ENCODE measurements at places on chromosomes 11 and 22.

DNA sequence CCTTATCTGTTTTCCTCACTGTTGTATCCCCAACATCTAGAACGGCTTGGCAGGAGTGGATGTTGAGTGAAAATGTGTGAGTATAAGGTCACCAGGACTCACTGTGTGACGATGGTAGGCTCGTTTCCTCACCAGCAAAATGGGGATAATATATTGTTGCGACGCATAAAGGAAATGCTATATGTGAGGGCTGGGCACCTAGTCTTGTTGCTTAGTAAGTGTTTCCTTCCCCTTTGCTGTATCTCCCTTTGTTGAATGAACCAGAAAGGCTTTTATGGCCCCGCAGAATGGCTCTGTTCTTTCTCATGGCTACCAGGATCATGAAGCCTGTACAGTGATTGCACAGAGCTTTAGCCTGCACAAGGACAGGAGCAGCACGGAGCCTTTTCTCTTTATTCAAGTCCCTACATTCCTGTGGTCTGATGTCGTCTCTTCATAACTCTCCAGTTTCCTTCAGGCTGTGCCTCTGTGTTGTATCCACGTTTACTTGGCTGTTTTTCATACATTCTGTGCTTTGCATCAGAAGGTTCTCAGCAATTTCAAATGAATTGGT is 5.4 kb downstream of the TNRC6B start:
- no peak for DNase-seq

GRCh38 chr11:62208785-62209144 is 292 bp downstream of the SCGB2A1 start:
- DNase-seq = no peak

DNA sequence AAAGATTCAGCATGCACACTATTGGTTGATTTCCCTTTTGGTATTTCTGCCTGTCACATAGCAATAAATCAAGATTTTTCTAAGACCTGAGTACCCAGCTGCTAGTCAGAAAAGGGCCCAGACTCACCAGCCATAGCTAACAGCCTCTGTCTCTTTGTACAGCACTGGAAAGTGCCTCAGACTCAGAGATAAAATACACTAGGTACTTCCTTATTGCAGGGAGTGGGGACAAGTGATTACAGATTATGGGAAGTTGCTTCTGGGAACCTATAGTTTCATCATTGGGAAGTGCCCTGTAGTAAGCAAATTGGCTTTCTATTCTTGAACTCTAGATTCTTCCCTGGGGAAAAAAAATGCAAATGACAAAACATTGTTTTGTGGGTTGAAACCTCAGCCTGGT is at the start of gene CASP5:
TSS of gene CASP5 (minus strand) at position 166 of the 400 bp plus-strand sequence. CDS start at position 134, 32 bp downstream.
- DNase-seq = no peak

DNA sequence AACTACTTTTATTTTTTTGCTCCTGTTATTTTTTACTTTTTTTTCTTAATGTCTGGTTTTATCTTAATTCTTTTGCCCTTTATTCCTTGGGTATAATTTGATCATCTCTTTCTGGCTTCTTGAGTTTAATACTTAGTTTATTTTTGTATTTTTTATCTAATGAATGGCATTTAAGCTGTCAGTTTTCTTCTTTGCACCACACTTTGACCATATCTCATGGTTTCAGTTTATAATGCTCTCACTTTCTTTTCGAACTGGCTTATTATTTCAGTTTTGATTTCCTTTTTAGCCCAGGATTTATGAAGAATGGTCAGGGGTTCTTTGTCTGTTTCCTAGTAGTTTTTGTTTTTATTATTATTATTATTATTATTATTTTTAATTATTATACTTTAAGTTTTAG is 48.3 kb downstream of the QSER1 start:
- DNase-seq = no peak

DNA sequence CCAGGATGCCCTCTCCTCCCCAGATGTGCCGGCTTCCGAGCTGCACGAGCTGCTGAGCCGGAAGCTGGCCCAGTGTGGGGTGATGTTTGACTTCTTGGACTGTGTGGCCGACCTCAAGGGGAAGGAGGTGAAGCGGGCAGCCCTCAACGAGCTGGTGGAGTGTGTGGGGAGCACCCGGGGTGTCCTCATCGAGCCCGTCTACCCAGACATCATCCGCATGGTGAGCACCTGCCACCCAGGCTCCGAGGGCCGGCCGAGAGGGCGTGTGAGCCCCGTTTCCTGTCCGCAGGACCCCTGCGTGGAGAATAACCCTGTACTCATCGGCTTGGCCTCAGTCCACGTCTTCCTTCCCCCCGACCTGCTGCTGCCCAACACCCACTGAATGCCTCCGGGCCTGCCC is 2.2 kb downstream of the PPP2R5B start:
- DNase-seq = no peak

- DNase-seq = no peak
These were observed 1276.1 kb downstream of the LRRC4C start for GRCh38 chr11:40183073-40184064.

DNA sequence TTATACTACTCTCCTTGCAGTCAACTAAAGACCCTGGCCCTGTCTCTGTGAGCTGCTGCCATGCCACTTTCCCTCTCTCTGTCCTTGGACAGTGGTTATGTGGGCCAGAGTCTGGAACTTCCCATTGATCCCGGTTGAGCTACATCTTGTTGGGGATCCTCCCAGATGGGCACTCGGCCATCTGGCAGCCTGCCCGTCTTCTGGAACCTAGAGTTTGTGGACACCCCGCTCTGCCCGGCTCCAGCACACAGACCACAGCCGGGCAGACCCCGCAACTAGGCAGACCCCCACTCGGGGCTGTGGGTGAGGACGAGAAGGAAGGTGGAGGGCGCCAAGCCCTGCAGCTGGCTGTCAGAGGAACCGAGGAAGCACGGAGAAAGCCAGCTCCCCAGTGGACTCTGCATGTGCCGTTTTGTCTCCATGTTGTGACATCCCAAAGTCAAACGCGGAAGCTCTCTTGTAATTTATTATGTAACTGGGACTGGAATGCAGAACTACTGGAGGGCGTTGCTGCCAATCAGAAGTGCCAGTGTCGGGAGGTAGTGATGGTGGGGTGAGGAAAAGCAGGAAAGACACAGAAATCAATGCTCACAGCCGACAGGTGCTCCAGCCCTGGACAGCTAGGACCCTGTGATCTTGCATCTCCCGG is 207.7 kb downstream of the CEP164 start:
- no peak for DNase-seq

GRCh38 chr11:110100476-110101240 is 7.5 kb downstream of the ZC3H12C start:
- DNase-seq = no peak

GRCh38 chr11:21650961-21651360 is 541.9 kb upstream of the ANO5 start:
- no peak for DNase-seq

GRCh38 chr11:7584910-7585309 is 71.1 kb downstream of the PPFIBP2 start:
- no peak for DNase-seq

DNA sequence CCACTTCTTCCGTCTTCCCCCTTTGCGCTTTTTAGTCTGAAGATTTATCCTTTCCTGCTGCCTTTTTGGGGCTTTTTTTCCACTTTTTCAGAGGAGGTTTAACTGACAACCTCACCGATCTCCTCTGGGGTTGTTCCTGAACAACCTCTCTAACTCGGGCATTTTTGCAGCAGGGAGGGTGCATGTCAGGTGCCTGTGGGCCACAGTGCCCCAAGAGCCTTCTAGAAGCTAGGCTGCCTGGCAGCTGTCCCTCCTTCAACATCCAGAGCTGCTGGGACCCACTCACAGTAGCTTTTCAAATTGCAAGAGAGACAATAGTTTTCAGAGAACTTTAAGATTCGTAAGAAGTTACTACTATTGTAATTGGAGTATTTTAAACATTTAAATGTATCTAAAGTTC is 1112.4 kb upstream of the CNTN5 start:
- no peak for DNase-seq

- no peak for DNase-seq
These were observed 245.5 kb downstream of the BRD1 start for GRCh38 chr22:49582181-49582580.

- DNase-seq = no peak
These were observed 9.7 kb downstream of the ASCL2 start for GRCh38 chr11:2260491-2261364.

GRCh38 chr11:121762820-121763219 is 310.1 kb upstream of the SORL1-AS1 start:
- peak; percentile 70 for DNase-seq

DNA sequence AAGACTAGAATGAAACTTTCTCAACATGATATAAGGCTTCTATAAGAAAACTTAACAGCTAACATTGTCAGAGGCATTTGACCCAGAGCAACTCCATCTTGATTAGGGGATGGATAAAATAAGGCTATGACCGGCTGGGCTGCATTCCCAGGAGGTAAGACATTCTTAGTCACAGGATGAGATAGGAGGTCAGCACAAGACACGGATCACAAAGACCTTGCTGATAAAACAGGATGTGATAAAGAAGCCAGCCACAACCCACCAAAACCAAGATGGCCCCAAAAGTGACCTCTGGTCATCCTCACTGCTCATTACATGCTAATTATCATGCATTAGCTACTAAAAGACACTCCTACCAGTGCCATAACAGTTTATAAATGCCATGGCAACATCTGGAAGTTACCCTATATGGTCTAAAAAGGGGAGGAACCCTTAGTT is 135.2 kb downstream of the TTC28 start:
- DNase-seq = no peak

DNA sequence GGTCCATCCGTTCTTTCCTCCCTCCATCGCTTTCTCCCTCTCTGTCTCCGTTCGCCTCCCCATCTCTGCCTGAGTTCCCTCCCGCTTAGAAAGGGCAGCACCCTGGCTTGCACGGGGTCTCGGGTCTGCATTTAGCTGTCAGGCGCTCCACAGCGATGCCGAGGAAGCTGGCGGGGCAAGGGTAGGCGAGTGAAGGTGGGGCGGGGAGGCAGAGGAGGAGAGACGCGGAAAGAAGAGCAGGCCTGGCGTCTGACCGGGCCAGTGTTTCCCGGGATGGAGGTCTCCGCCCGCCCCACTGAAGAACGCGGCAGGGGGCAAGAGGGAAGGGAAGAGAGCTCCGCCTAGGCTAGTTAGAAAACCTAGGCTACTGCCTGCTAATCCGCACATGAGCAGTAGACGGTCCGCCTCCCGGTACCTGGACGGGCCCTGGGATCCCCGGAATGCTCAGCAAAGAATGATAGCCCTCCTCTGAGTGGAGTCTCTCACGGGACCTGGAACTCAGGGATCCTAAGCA is 3922.5 kb upstream of the OR11H1 start:
- no peak for DNase-seq
